Activated CD4-positive, CD25-positive, alpha-beta regulatory T cell (primary cell): ENCODE measurements at places on chromosomes 3 and 15.
A peak's percentile ranks its signal among the peaks of the same experiment; 100 is the strongest.

- DNase-seq, result no peak
Observed at GRCh38 chr15:42228036-42228435, 19.9 kb upstream of the VPS39 start.

GRCh38 chr3:174859114-174859735 is at the start of gene NAALADL2:
Gene NAALADL2, plus strand, starts transcription at chr3:174859334.
- no peak for DNase-seq

GRCh38 chr3:99795573-99795972 is 22.1 kb upstream of the CMSS1 start:
- DNase-seq, result no peak

GRCh38 chr3:9761919-9762318 is 7.8 kb downstream of the CAMK1 start:
- no peak for DNase-seq

DNA sequence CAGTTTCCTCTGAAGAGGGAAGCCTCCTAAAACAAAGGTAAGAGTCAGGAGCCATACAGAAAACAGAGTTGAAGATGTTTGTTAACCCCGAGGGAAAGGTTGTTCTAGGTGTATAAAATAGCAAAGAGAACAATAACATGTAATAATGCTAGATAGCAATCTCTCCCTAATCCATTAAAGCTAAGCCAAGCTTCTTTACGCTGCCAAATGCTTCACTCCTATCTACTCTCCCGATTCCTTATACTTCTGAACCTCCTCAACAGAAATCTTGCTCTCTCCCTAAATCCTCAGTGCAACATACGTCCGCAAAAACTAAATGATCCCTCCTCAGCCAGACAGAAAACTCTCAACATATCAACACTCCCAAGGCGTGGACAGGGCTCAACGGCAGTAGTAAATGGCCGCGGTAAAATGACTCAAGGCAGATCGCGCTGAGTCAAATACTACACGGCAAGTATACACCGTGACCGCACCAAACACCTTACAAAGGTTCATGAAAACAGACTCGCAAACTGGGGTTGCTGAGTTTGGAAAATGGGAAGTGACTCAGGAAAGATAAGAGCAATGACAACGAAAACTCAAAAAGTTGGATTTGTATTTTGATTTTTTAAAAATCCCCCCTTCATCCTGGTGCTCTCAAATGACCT is 682 bp downstream of the CLDND1 start:
- peak; percentile 30 for DNase-seq

- DNase-seq, result no peak
Observed at GRCh38 chr15:80207887-80208286, 44.1 kb downstream of the CTXND1 start.

DNA sequence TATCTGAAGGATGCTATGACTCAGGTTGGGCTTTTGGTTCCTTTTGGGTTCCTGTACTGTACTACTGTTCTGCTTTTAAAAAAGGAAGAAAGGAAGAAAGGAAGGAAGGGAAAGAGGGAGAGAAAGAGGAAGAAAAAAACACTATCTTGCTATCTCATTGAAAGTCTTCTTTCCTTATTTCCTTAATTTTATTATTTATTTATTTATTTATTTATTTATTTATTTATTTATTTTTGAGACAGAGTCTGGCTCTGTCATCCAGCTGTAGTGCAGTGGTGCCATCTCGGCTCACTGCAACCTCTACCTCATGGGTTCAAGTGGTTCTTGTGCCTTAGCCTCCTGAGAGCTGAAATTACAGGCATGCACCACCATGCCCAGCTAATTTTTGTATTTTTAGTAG is 198.9 kb upstream of the SOX2 start:
- no peak for DNase-seq

- DNase-seq, result no peak
Observed at GRCh38 chr3:9721700-9722060, 9.9 kb upstream of the BRPF1 start.

- no peak for DNase-seq
Observed at GRCh38 chr3:25150199-25150598, 277.9 kb upstream of the RARB start.

DNA sequence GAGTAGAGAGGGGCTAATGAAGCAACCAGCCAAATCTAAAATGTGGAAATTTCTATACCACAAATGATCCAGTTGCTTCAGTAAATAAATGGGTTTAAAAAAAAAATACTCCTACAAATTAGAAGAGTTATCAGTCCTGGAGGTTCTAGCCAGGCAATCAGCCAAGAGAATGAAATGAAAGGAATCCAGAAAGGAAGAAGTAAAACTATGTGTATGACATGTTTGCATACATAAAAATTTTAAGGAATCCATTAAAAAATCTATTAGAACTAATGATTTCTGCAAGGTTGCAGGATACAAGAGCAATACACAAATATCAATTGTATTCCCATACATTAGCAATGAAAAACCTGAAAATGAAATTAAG is 9.6 kb downstream of the MESP2 start:
- no peak for DNase-seq

DNA sequence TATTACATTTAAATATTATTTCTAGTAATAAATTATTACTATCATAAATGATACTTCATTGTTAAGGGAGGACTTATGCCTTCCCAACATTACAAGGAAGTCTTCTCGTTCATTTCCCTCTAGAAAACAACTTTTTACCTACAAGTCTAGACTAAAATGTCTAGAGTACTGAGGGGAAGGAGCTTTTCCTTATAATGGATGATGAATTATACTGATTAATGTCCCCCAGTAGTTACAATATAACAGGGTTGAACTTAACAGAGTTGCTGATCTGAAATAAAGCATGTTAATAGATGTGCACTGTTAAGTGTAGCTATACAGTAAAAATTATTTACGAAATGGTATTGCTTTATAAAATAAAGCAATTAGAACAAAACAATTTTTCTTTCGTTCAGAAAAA is 2.7 kb upstream of the MNS1 start:
- no peak for DNase-seq

DNA sequence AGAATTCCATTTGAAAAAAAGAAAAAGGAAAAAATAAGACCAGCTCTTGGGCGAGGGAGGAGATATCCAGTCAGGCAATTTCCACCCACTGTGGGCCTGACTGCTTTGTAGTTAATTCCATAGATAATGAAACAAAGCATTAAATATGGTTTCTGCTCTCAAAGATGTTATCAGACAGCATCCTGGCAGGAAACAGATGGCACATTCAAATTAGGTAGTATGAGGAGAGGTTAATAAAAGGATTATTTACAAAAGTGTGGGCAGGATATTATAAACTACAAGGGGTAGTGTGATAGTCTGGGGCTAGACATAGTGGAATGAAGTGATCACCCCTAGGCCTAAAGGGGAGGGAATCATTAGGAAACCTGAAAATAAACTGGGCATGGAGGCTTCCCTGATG is 193.2 kb downstream of the CLSTN2 start:
- no peak for DNase-seq

DNA sequence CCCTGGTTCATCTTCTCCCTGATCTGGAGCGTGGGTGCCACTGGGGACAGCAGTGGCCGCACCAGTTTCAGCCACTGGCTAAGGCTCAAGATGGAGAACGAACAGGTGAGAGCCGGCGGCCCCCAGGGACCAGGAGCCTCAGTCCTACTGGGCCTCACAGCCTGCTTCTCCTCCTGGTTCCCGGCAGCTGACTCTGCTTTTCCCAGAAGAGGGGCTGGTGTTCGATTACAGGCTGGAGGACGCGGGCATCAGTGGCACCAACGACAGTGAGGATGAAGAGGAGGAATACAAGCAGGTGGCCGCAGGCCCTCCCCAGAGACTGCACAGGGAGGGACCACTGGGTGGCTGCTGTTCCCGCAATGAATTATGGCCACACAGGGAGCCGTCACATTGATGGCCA is 54.4 kb downstream of the DNAH1 start:
- no peak for DNase-seq

DNA sequence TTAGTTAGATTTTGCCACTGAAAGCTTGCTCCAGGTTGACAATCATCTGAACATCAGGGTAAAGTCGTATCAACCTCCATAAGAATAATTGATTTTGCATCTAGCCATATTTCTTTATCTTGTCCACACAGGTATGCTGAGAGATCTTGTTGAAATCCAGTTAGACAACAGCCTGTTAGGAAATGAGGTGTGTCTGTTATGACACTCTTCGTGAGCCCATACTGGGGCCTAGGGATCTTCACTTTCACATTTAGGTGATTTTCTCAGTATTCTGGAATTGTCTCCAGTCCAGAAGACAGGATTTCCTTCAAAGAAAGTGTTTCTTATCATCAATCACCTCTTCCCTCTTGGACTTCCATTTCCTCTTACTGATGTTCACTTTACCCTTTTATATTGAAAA is 18.1 kb downstream of the DNAJB11 start:
- DNase-seq, result no peak

- no peak for DNase-seq
Observed at GRCh38 chr3:127255516-127255915, 32.3 kb downstream of the PRR20G start.

DNA sequence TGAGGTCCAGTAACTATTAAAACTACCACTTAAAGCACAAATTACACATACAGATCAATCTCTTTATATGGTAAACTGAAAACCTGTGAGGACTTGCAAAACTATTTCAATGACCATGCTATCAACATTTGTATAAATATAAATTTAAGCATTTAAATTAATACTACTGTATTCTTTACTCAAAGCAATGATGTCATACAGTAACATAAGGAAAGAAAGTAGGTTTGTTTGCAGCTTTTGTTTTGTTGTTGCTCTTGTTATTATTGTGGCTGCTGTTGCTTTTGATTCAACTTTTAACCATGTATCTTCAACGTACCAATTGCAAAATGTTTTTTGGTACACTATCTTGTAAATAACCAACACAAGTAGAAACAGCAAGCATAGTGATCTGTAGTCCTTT is 22.0 kb downstream of the CBLB start:
- no peak for DNase-seq

GRCh38 chr3:188884299-188885043 is 287.3 kb upstream of the TPRG1 start:
- no peak for DNase-seq

GRCh38 chr15:101445562-101446517 is 43.7 kb downstream of the PCSK6 start:
- no peak for DNase-seq

GRCh38 chr3:53038679-53039375 is 7.0 kb downstream of the SFMBT1 start:
- DNase-seq, result no peak

GRCh38 chr3:14393440-14394106 is 8.8 kb upstream of the SLC6A6 start:
- DNase-seq, result no peak

GRCh38 chr3:54131026-54131605 is 8.8 kb downstream of the CACNA2D3 start:
- no peak for DNase-seq

DNA sequence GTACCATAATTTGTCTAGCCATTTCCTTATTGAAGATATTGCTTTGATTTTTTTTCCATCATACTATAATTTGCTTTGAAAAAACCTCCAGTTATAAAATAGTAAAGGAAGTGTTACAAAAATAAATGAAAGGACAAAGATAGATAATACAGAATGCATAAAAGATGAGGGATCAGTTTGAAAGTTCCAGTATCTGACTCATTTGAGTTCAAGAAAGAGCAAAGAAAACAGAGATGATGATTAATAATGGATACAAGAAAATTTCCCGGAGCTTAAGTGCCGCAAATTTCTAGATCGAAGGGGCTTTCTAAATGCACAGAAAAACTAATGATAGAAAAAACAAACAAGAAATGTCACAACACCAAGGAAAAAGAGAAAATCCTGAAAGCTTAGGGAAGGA is 4.3 kb downstream of the WDR48 start:
- no peak for DNase-seq

GRCh38 chr15:50390554-50391264 is 33.5 kb upstream of the USP8 start:
- DNase-seq, result no peak

- DNase-seq, result no peak
Observed at GRCh38 chr3:43638594-43639447, 17.0 kb upstream of the ANO10 start.

- no peak for DNase-seq
Observed at GRCh38 chr15:69808756-69809155, 289.0 kb downstream of the TLE3 start.

DNA sequence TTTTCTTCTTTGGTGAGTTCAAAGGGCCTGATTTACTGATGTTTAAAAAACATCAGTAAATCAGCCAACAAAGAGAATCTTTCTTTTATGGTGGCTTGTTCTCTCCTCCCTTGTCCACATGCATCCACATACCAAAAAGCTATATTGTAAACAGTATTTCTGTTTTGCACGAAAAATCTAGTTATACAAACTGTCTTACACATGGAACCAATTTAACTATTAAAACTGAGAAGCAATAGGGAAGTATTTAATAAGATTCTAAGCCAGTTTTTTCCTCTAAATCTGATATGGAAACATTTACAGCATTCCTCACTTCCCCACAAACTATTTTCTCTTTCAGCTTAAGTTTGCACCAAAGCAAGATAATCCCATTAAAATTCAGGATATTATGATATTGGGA is 110.8 kb upstream of the ICE2 start:
- DNase-seq, result no peak

DNA sequence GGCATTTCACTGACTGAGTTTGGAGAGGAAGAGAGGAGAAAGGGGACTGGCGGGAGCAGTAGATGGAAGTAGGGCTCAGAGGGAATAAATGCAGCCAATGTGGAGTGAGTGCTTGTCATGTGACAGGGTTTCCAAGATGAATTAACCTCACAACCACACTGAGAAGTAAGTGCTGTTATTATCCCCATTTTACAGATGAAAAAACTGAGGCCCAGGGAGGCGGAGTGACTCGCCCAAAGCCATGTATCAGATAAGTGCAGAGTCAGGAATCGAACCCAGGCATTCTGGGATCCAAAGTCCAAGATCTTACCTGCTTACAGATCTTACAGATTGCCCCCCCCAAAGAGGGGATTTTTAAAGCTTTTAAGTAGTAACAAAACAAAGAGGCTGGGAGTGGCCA is 207.2 kb downstream of the SHQ1 start:
- DNase-seq, result no peak

GRCh38 chr3:70085613-70086012 is 86.1 kb downstream of the SAMMSON start:
- no peak for DNase-seq

GRCh38 chr3:194458131-194458530 is 28.7 kb downstream of the ATP13A3 start:
- DNase-seq, result no peak

DNA sequence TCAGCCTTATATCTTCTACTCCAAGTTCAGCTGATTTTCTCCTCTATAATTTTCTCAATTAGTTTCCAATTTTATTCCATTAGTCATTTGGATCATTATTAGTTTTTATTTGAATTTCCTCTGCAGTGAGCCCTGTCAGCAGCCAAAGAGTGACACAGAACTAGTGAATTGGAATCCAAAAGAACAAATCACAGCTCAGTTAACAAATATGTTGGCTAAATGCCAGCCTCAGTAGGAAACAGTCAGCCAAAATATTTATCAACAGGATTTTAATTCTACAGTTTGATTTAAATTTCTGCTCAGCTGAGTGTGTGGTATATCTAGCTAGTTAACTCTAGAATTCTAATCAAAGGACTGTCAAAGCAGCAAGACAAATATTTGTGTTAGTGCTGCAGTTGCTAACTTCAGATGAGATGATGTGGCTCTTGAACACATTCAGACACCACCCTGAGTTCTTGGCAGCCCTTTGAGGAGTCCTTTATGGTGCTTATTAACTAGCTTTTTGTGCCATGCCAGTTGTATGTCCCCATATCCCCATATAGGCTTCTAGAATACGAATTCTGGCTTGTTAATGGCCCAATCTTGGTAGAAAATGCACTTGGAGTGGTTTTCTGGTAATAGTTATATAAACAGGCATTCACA is 194.5 kb downstream of the CPNE4 start:
- no peak for DNase-seq

- DNase-seq, result no peak
Observed at GRCh38 chr3:115428841-115429240, 194.5 kb upstream of the GAP43 start.

- DNase-seq, result no peak
Observed at GRCh38 chr3:102733791-102734563, 299.2 kb downstream of the ZPLD1 start.
